ENCODE measurements at places on chromosomes 2 and 18.

- no peak for DNase-seq
These were observed 19.4 kb downstream of the MMADHC start for GRCh38 chr2:149568138-149568537.

DNA sequence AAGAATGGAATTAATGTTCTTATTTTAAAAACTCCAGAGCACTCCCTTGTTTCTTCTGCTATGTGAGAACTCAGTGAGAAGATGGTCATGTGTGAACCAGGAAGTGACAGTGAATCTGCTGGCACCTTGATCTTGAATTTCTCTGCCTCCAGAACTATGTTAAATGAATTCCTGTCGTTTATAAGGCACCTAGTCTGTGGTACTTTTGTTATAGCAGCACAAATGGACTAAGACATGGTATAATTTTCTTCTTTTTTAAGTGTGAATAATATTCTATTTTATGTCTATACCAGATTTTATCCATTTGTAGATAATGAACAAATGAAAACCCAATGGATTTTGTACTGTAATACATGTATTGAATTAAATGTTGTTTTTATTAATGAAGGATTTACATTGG is 601.9 kb upstream of the REG3G start:
- DNase-seq, result no peak

DNA sequence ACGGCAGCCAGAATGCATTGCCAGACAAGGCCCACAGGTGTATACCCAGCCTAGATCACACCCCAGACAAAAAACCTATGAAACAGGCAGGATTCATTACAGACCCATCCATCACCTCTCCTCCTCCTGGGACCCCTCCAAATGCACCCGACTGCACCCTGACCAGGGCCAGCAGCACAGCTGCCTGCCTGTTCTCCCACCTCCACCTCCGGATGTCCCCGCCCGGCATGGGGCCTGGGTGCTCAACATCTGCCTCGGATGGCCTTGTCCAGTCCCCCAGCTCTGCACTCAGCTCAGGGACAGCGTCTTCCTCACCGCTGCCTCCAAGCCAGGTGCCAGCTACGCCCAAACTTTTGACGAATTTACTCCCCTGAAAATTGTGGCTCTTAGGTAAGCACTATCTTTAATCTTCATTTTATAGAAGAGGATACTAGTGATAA is 91.1 kb downstream of the TPO start:
- DNase-seq, result no peak

- DNase-seq, result no peak
These were observed 308.5 kb downstream of the NOL4 start for GRCh38 chr18:33916200-33916599.

DNA sequence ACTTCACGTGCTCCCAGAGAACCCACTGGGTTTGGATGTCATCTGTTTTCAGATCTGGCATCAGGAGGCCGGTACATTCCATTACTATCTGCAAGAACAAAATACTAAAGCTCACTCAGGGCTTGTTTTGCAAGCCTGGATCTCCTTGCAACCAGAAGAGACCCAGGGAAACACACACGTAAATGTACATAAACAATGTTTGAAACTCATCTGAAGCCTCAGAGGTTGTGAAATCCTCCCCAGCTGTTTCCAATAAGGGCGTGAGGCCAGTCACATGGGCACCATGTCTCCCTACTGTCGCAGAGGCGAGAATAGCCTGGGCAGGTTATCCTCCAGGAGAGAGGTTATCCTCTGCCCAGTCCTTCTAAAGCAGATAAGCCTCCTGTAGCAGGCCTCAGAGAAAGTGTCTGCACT is 186.9 kb downstream of the GFPT1 start:
- peak; percentile 61 for DNase-seq

- DNase-seq, result no peak
These were observed 80.2 kb upstream of the COL3A1 start for GRCh38 chr2:188893972-188894371.

GRCh38 chr2:231129216-231129615 is 4.4 kb upstream of the HTR2B start:
- DNase-seq, result no peak

GRCh38 chr2:143545949-143546255 is 416.7 kb downstream of the ARHGAP15 start:
- peak; percentile 88 for DNase-seq

- DNase-seq, result no peak
These were observed 659.0 kb upstream of the CDH7 start for GRCh38 chr18:65091744-65092329.

GRCh38 chr18:11950824-11951223 is 30.5 kb upstream of the IMPA2 start:
- DNase-seq, result no peak
